ENCODE measurements at places on chromosomes 1 and 21.

- DNase-seq: no peak
Observed at GRCh38 chr21:41024746-41025254, 143.2 kb upstream of the BACE2 start.

- DNase-seq: no peak
Observed at GRCh38 chr1:239735111-239735510, 348.7 kb downstream of the CHRM3 start.

GRCh38 chr1:83559129-83559840 is 439.6 kb downstream of the TTLL7 start:
- no peak for DNase-seq

DNA sequence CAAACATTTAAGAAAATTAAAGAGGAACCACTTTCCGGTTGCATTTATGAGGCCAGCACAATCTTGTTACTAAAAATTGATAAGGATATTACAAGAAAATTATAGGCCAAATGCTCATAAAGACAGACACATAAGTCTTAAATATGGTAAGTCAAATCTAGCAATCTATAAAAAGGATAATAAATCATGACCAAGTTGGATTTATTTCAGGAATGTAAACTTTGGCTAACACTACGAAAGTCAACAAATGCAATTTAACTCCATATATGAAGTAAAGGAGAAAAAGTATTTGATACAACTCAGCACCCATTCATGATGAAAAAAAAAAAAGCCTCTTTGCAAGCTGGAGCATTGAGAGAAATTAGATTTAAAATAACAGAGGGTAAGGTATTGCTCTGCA is 6.3 kb downstream of the HHAT start:
- no peak for DNase-seq

DNA sequence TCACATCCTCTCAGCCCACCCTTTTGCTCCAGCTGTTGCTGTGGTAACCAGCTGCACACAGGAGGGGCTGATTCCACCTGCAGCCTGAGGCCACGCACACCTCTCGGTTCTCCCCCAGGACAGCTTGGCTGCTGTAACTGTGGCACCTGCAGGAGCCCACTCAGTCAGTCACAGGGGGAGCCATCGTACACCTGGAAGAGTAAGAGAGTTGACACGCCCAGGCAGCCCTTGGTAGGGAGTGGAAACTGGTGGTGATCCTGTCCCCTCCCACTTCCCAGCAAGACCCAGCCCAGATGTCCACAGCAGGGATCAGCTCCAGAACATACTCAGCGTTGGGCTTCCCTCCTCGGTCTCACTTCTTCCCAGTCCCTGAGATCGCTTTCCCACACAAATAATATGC is 32.2 kb upstream of the BACE2 start:
- DNase-seq: no peak

DNA sequence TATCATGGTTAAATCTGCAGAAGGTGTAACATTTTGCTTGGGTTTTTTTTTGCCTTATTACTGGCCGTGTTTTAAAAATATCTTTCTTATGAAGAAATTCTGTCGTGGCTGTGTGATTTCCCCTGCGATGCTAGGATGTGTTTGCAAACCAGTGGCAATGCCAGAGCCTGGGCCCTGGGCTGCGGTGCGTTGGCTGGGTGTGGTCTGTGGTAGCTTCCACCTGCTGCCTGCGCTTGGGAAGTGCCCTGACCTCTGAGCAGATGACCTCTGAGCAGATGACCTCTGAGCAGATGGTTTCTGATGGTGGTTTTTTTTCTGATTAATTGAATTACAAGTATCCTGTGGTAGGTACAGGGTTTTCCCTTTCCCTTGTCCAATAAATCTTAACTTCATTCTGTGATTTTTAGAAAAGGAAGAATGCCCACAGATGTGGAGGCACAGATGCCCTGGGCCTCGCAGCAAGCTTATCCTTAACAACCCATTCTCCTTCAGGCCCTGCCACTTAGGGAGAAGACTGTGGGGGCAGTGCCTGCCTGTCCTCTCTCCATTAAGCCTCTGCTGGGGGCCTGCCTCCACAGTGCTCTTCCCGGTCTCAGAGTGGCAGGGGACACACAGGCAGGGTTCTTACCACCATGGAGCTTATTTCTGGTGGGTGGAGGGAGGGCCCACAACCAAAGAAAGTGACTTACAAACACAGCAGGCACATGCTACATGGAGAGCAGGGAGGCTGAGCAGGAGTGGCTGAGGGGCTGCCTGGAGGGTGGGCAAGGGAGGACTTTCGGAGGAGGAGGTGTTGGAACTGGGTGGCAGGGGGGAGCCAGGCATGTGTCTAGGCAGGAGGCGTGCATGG is 81.7 kb downstream of the PCBP3 start:
- no peak for DNase-seq

- DNase-seq: no peak
Observed at GRCh38 chr1:198686069-198686728, 47.4 kb downstream of the PTPRC start.

- no peak for DNase-seq
Observed at GRCh38 chr1:53148123-53148522, 5.7 kb upstream of the SLC1A7 start.

DNA sequence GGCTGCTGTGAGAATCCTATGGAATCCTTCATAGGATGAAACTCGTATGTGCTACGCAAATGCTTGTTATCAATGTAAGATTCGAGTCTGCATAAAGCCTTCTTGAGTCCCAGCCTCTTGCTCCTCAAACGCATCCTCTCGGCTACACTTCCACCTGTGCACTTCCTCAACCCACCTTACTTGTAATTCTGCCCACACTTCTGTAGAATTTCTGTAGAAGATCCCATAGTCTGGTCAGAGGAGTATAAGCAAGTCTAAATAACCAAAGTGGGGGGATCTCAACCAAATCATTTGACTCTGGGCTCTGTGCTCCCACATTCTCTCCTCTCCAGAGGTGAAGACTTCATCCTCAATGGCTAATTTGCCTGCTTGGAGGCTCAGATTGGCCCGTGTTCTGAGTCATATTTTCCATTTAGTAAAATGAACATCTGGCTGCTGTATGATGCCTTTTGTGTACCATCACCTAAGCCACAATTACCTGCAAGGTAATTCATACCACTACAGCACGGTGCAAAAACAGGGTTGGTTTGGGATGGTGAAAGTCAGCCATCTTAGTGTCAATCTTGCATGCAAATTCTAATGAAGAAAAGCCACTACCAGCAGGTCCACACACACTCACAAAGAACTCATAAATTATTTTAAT is 63.2 kb downstream of the ITPKB start:
- DNase-seq: no peak

- DNase-seq: no peak
Observed at GRCh38 chr1:64829411-64830029, 84.6 kb downstream of the RAVER2 start.

- no peak for DNase-seq
Observed at GRCh38 chr1:119962296-119962968, 66.1 kb upstream of the ADAM30 start.

GRCh38 chr1:201335174-201335870 is 42.2 kb downstream of the TNNT2 start:
- DNase-seq: no peak

GRCh38 chr1:114758256-114758832 is 560 bp upstream of the CSDE1 start:
- no peak for DNase-seq

- no peak for DNase-seq
Observed at GRCh38 chr1:56376188-56376984, 203.0 kb downstream of the PLPP3 start.

DNA sequence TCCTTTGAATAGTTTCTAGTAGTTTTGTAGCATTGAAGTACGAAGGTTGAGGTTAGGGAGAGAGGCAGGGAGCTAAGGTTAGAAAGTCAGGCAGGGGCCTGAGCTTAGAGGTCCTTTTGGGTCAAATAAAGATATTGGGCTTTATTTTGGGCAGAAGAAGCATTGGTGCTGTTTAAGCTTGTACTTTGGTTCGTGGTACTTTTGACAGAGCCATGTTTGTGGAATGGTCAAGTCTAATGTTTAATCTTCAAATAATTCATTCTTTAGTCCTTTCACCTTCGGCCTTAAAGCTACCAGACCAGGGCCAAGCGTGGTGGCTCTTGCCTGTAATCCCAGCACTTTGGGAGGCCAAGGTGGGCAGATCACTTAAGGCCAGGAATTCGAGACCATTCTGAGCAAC is 12.5 kb downstream of the FGGY start:
- DNase-seq: no peak

DNA sequence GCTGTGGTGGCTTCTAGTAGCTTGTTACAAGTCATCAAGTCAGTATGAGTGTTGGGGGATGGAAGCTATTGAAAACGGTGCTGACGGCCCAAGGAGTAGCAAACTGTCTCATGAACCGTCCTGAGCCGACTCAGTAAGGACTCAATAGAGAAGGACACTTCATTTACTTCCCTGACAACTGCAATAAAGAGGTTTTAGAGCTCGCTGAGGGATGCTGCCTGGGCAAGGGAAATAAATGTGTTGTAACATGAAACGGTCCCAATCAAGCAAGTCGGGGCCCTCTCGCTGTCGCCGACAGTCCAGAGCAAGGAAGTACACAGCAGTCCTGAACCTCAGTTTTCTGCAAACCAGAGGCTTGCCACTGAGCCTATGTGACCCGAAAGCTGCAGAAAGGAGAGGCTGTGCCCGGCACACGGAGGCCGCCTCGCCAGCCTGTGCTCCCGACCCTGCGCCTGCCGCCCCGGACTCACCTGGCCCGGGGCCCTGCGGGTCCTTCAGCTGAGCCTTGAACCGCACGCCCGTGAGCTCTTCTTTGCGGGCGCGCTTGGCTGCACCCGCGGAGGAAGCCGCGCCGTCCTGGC is 423 bp downstream of the URB1 start:
- no peak for DNase-seq

DNA sequence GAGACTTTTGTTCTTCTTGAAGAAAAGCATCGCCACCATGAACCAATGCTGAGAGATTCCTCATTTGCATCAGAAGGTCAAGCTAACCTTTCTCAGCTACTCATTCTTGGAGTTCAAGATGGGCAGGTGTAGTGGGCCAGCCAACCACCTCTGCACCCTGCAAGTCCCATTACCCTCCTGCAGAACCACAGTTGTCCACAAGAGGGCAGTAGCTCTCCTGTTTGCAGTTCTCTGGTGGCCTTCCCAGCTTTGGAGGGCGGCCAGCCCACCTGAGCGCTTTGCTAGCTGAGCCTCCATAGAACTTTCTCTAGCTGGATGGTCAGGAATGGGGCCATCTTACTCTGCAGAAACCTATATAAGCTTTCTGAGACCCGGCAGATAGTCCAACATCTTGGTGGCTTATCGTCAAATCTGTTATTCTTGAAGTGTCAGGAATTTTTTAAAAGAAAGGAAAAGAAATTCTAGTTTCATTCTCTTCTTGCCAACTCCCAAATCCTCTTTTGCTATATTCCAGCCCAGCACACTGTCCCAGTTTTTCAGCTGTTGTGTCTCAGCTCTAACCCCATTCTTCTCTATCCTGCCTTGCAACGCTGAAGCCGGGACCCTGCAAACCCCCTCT is 11.0 kb upstream of the LMX1A start:
- DNase-seq: peak; percentile 66

- DNase-seq: no peak
Observed at GRCh38 chr1:241606544-241606943, 33.6 kb downstream of the CHML start.

GRCh38 chr1:102852613-102853012 is 255.7 kb downstream of the COL11A1 start:
- no peak for DNase-seq

DNA sequence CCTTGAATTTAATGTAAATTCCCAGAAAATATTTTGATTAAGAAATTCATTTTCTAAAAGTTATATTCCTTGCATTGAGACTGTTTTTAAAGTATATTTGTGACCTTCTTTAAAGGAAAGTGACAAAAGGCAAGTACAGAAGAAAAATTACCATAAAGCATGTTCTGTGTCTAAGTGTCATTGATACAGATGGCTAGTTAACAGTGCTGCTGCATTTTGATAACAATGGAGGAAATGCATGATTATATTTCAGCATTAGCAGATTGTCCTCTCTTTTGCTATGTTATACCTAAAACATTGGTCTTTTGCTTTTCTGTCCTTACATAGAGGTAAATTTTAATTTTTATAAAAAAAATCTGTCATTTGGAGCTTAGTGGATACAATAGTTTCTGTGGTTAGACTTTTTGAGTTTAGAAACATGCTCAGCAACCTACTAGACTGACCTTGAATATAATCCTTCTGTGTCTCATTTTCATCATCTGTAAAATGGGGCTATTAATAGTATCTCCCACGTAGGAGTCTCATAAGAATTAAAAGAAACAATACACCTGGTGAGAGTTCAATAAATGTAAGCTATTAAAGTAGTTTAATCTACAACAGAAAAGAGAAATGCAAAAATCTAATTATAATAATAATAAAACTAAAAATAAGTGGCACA is 51.1 kb upstream of the RGS21 start:
- DNase-seq: no peak

GRCh38 chr1:238789916-238790667 is 596.3 kb upstream of the CHRM3 start:
- no peak for DNase-seq

GRCh38 chr1:20726118-20726911 is 6.2 kb downstream of the SH2D5 start:
- DNase-seq: no peak

DNA sequence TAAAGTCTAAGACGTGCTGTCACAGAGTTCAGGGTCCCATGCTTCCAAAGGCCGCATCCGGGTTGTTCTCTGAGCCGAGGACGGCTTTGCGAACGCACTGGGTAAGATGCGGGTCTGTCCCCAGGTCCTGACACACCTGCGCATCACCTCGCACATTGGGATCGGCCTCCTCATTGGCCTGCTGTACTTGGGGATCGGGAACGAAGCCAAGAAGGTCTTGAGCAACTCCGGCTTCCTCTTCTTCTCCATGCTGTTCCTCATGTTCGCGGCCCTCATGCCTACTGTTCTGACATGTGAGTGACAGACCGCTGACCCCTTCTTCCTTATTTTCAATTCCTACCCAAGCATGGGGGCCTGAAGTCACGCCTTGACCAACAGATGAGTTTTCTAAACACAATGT is 25.3 kb downstream of the TFF3 start:
- no peak for DNase-seq
